A549 treated with CORT108297 at 1 μM for 4 hours (cell line): ENCODE measurements at places on chromosomes 5 and 9. TPM values are rescaled to one million over a fixed set of nuclear protein-coding genes. Genes with fewer than 3 reads are reported as not detected.

The RRAGA gene
- 106 to 131 TPM (median 129 TPM) in 5 replicates for total RNA-seq

The RPS14 gene
- total RNA-seq = 2,953 to 3,095 TPM (median 3,059 TPM) in 5 replicates

The SIL1 gene
- total RNA-seq = 23.9 to 27.0 TPM (median 26.4 TPM) in 5 replicates

The IRX2 gene
- total RNA-seq = 1.1 to 1.8 TPM (median 1.6 TPM) in 5 replicates

The PCDHB7 gene
- 0.03 TPM in 1 of 5 replicates, not detected in the others for total RNA-seq

The ADAMTS13 gene
- 0.36 to 0.78 TPM (median 0.76 TPM) in 5 replicates for total RNA-seq

The ERGIC1 gene
- 265 to 331 TPM (median 320 TPM) in 5 replicates for total RNA-seq

The GRXCR2 gene
- total RNA-seq = not detected in 5 replicates

The MRPL22 gene
- total RNA-seq = 41.7 to 59.2 TPM (median 58.0 TPM) in 5 replicates

The PLAC8L1 gene
- 0.16 to 0.47 TPM (median 0.24 TPM) in 4 of 5 replicates, not detected in the other for total RNA-seq

The CATSPER3 gene
- total RNA-seq = 0.23 to 0.48 TPM (median 0.41 TPM) in 5 replicates

The ADAMTSL2 gene
- total RNA-seq = not detected in 5 replicates

The FSD1L gene
- total RNA-seq = 3.4 to 4.3 TPM (median 4.0 TPM) in 5 replicates

The SPINK5 gene
- not detected in 5 replicates for total RNA-seq

The SMIM32 gene
- not detected in 5 replicates for total RNA-seq

The CYLC2 gene
- total RNA-seq = not detected in 5 replicates
